ENCODE measurements at places on chromosomes 6 and 20. TPM values are rescaled to one million over a fixed set of nuclear protein-coding genes. Genes with fewer than 3 reads are reported as not detected.

Gene CAGE1
- 0.03 TPM for total RNA-seq

Gene DIDO1
- total RNA-seq: 64.5 TPM

Gene CCDC167
- total RNA-seq: 30.4 TPM

Gene SLC17A5
- 13.1 TPM for total RNA-seq

Data from neural progenitor cell (in vitro differentiated cells).